ENCODE measurements at places on chromosomes 7 and 10. TPM values are rescaled to one million over a fixed set of nuclear protein-coding genes. Genes with fewer than 3 reads are reported as not detected.

- DNase-seq = peak; percentile 36
Observed at GRCh38 chr7:94303695-94304094, 91.0 kb upstream of the COL1A2 start.

ANTXRL gene
- not detected for polyA plus RNA-seq

RADIL gene
- 0.98 TPM for polyA plus RNA-seq

DNA sequence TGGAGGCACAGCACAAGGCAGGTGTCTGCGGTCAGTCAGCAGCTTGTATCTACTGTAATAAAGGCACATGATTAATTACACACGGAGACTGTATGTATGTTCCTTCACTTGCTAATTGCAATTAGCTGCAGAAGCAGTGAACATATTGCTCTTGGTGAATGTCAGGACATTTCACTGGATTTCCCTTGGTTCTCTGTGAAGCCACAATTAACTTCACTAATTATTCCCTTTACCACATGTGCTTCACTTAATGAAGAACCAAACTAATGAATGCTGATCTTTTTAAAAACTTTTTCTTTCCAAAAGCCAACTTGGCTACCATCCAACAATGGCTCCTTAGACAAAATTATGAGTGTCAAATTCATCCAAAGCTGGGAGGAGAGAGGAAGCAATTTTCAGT, 290.7 kb downstream of the ADRA2A start:
- DNase-seq = no peak

GRCh38 chr7:143487061-143487460, 9.4 kb downstream of the TAS2R41 start:
- no peak for DNase-seq

GPNMB gene
- 38.0 TPM for polyA plus RNA-seq

GRCh38 chr10:66752714-66753113, 173.1 kb upstream of the LRRTM3 start:
- no peak for DNase-seq

GRCh38 chr7:114405427-114405826, 9.2 kb upstream of the FOXP2 start:
- DNase-seq = no peak

PNLIPRP2 gene
- polyA plus RNA-seq = 0.37 TPM

GRCh38 chr7:33735403-33735802, 169.9 kb upstream of the BMPER start:
- DNase-seq = no peak

DNA sequence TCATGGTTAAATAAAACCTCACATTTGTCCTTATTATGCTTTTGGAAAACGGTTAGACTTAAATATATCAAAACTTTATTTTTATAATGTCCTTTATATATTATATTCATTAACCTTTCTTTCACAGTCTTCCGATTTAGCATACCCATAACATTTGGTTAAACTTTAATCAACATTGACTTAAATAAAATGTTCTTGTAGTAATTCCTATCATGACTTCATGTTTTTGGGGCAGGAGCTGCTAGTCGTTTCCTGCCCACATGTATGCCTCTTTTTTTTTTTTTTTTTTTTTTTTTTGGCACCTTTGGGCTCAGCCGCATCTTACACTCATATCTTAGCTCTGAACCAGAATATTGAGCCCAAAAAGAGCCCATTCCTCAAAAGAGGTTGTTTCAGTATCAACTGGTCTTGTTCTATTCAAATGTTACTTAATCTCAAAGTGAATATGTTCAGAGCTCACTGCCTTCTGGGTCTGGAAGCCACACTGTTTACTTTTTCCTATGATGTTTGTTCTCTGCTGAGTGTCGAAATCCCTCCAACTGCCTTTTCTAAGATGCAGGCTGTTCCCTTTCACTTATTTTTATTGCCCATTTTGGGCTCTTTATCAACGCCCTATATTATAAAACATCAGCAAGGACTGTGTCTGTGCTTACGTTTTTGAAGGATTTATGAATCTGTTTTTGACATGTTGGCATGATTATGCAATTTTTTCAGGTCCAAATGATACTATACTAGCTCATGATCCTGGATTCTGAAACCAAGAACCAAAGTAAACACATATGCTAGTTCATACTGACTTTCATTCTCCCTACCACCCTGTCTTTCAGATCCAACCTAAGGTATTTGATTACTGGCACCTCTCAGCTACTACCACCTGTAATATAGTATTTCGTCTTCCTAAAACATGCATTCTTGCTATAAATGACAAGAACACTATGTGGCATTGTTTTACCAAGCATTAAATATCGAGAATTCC, 914.4 kb downstream of the PCDH15 start:
- DNase-seq = no peak

GRCh38 chr7:64879086-64879730, 23.9 kb upstream of the ZNF273 start:
- no peak for DNase-seq

DNA sequence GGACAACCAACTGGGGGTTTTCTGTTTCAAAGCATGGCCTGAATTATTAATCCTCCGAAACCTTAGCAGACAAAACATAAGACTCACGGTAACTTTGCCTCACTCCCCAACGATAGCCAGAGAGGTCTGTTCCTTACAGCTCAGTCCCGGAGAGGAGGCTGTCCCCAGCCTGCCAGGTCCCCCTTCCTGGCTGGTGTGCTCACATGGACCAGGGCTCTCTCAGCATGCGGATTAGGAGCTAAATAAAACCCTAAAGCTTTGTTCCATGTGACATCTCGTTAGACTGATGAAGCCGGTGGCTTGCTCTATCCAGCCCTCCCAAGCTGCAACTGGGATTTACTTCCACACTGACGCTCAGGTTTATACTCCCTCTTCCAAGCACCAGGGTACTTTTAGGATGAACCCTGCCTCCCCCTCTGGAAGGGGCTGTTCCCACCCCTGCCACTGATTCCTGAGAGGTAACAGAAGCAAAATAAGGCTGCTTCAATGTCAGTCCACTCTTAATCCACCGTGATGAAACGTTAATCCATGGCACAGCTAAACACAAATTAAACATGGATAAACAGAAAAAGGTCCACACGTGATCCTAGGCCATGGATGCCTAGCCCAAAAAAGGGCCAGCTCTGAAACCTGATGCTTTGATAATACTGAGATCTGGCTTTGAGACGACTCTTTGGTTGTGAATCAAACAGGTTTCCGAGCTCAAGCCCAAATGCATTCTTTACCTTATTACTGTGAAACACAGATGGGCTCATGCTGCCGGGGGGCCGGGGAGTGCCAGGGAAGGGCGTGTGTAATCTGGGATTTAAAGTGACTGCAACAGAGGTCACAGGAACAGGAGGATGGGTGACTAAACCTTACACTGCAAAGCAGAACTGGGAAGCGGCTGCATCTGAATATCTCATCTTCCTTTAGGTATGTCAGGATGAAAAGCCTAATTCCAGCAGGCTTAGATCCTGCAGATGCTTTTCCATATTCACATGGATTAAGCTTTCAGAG, 86.2 kb downstream of the ZRANB1 start:
- peak; percentile 21 for DNase-seq

DNA sequence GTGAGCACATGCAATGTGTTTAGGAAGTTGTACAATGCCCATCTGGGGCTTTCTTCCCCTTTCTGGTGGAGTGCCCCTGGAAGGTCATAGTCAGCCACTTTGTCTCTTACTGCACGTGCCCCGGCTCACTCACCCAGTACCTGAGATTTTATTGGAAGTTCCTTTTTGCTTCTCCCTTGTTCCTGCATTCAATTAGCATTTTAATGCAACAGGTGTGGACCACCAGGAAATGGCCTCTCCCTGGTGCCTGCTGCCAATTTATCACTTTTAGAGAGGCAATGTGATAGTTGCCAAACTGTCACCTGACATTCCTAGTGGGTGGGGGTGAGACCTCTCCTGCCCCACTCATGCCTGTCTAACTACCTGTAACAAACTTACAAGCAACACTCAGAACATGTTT, 293.4 kb upstream of the DKK1 start:
- no peak for DNase-seq

DNAJC2 gene
- 16.8 TPM for polyA plus RNA-seq

SORBS1 gene
- polyA plus RNA-seq = 14.7 TPM

GRCh38 chr7:113197274-113197673, 78.9 kb upstream of the SMIM30 start:
- DNase-seq = no peak

- DNase-seq = peak; percentile 50
Observed at GRCh38 chr7:11212080-11212711, 238.5 kb downstream of the PHF14 start.

DNA sequence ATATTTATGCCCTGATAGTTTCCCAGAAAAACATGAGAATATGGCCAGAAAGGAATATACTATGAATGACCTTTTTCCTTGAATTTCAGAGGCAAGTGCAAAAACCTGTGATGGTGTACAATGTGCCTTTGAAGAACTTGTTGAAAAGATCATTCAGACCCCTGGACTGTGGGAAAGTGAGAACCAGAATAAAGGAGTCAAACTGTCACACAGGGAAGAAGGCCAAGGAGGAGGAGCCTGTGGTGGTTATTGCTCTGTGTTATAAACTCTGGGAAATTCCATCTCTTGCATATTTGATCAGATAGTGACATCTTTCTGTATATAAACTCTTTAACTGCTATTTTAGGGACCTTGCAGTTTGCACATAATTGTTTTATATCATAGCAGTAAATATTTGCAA, 33.7 kb downstream of the RAB18 start:
- no peak for DNase-seq

DNA sequence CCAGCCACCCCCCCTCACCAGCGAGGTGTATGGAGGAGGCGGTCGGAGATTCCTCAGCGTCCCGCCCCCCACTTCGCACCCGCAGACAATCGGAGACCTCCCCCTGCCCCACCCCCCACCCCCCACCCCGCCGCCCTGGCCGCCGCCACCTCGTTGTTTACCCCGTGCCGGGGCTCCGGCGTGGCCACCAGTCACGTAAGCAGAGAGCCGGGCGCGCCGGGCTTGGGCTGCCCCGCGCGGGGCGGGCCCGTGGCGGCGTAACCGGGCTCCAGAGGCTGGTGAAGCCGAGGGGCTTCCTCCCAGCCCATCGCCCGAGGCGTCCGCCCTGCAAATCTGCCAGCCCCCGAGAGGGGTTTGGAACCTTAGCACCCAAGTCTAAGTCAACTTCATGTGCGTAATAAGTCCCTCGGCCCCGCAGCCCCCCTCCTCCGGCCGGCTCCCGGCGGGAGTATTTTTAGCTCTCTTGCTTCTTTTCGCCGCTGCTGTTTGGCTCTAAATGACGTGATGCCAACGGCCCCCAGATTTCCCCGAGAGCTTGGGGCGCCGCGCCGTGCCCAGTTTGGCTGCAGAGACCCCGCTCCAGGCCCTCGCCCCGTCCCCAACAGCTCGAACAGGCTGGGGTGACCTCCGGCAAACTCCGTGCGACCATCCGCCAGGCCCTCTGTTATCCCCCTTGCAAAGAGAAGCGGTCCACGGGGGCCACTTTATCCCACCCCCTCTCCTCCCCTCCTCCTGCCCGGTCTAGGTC, 2.7 kb downstream of the MXI1 start:
- DNase-seq = peak; percentile 76

DNA sequence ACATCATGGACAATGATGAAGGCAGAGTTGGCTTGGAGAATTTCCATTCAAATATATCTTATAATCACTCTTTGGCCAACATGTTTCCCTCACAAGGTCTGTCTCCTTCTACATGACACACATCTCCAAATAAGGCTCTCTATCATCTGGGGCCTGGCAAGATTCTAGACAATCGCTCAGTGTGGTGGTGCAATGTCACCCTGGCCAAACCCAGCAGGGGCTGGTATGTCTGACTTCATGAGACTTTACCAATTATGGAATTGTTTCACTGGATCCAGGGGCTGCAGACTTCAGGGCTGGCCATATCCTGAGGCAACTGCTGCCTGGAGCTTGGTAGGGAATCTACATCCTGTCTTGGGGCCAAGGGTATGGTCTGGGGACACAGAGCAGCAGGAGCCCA, 319.0 kb downstream of the PLXNA4 start:
- no peak for DNase-seq

GALNT17 gene
- 13.4 TPM for polyA plus RNA-seq

ANXA8L1 gene
- polyA plus RNA-seq = 0.69 TPM

- no peak for DNase-seq
Observed at GRCh38 chr7:30169579-30169978, 34.8 kb downstream of the MTURN start.

GRCh38 chr10:95467162-95467599, 94.0 kb downstream of the SORBS1 start:
- peak; percentile 51 for DNase-seq

DNA sequence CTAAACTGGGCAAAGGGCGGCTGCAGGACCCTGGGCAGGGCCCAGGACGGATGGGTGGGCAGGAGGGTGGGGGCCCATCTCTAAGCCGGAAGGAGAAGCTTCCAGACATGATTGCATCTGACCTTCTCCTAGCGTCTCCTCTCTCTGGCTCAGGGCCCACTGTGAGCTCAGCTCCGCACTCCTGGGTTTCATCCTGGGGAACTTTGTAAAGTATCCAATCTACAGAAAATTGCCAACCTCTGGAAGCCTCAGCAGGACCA, 8.8 kb upstream of the RET start:
- DNase-seq = no peak

GRCh38 chr7:157009170-157009777, 1.2 kb downstream of the MNX1 start:
- DNase-seq = no peak

SNX10 gene
- polyA plus RNA-seq = 1.5 TPM

GRCh38 chr10:89332123-89332633, 4.4 kb downstream of the IFIT3 start:
- DNase-seq = no peak

- no peak for DNase-seq
Observed at GRCh38 chr10:131876508-131876907, 24.3 kb upstream of the PPP2R2D start.

DNA sequence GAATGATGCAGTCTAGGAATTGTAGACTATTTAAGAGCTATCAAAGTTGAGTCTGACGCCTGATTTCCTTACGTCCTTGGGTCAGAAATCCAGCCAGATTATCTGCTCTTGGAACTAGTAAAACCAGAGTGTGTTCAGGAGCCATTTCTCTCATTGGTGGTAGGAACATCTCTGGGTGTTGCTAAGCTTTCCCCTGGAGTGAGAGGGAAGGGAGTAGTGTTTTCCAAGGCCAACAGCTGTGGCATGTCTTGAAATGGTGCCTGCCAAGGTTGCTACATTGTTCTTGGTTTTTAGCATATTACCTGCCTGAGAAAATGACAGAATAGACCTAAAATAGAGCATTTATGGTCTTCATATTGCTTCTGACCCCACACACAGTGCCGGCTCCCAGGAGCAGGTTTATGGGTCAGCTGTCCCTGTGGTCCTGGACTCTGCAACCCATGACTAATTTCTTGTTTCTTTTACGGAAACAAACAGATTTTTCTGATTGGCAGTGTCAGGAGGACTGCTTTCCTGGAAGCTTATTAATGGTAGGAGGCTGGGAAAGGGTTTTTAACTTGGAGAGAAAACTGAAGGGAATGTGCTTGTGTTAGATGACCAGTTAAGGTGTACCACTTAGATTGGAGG, 17.5 kb downstream of the GBF1 start:
- DNase-seq = no peak

GRCh38 chr10:29849126-29849833, 210.1 kb downstream of the JCAD start:
- no peak for DNase-seq

- DNase-seq = no peak
Observed at GRCh38 chr10:10911035-10911434, 106.6 kb upstream of the CELF2 start.

ZNF716 gene
- not detected for polyA plus RNA-seq
